ENCODE measurements at places on chromosomes 4 and X.
A peak's percentile ranks its signal among the peaks of the same experiment; 100 is the strongest.

DNA sequence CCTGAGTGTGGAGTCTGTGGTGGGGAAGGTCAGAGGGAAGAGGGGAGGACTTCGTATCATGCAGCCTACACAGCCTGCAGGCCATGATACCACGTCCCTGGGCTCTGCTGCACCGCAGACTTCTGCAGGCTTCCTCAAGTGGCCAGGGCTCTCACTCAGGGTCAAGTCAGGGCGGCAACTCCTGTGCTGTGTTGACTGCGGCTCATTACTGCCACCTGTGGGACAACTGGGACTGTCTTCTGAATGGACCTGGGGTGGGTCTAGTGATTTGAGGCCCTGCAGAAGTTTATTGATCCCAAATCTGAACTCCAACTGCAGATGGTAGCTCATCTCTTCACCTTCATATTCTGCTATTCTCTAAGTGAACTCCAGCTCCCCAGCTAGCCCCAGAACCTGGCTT is 167.1 kb downstream of the NSUN7 start:
- DNase-seq, result peak; percentile 50

DNA sequence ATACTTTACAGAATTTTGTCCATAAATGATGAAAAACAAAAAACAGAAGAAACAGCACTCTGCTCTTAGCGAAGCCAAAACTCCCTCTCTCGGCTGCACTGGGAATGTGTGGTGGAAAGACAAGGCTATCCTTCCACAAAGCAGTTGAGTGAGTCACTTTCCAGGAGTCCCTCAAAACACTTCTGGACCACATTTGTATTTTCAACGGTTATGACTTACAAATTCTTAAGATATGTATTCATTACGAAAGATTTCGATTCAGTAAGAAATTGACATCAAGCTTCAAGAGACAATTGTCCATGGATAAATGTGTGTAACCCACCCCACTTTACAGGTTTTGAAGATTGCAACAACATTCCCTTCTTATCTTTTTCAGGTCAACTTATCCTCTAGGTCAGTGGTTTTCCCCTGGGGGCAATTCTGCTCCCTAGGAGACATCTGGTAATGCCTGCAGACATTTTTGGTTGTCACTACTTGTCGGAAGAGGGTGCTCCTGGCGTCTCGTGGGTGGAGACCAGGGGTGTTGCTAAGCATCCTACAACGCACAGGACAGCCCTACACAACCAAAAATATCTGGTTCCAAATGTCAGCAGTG is 66.7 kb upstream of the MTNR1A start:
- no peak for DNase-seq

- no peak for DNase-seq
Measured at GRCh38 chr4:7815981-7816380, 123.7 kb downstream of the AFAP1 start.

DNA sequence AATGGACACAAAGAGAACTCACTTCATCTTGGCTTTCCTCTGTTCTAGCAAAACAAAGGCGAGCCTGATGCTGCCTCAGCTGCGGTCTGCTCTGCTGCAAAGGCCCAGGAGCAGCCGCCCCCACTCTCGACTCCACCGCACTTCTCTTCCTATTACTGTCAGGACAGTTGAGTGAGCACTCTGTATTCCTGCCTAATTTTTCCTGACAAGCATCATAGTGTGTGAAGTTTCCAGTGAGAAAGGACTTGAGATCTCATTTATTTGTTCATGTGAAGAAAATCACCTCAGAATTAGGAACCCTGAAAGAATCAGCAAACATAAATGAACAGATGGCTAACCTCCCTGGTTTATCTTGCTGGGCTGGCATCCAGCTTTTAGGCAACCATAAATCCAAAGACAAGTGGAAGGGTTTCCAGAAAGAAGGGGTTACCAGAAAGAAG is 15.6 kb downstream of the SCARB2 start:
- no peak for DNase-seq

DNA sequence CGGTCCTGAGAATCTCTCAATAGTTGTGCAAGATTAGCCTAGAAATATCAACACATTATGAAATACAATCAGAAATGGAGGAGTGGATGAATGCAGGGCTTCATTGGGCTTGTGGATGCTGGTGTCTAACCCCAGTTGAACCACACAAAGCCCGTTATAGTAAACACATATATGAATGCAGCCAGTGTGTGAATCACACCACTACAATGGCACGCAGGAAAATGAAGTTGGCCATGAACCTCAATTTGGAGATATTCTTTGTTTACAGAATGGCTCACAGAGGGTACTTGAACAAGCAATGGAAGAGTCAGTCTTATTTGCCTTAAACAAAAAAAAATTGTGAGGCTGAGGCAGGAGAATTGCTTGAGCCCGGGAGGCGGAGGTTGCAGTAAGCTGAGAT is 57.8 kb downstream of the SOD3 start:
- DNase-seq, result no peak

DNA sequence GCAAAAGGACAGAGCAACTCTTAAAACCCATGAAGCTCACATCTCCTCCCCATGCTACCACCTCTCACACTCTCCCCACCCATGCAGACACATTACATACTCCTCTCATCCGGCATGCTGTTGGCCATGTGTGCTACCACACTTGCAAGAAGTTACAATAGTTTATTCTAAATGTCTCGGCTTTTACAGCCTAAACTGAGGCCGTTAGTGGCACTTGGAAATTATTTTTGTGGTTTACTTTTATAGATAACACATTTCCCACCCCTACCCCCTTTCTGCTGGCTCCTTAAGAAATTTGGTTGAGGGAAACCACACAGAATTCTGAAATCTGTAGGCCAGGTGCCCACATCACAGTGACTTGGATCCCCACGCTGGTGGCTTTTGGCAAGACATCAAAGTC is 141.1 kb upstream of the HHIP start:
- no peak for DNase-seq

DNA sequence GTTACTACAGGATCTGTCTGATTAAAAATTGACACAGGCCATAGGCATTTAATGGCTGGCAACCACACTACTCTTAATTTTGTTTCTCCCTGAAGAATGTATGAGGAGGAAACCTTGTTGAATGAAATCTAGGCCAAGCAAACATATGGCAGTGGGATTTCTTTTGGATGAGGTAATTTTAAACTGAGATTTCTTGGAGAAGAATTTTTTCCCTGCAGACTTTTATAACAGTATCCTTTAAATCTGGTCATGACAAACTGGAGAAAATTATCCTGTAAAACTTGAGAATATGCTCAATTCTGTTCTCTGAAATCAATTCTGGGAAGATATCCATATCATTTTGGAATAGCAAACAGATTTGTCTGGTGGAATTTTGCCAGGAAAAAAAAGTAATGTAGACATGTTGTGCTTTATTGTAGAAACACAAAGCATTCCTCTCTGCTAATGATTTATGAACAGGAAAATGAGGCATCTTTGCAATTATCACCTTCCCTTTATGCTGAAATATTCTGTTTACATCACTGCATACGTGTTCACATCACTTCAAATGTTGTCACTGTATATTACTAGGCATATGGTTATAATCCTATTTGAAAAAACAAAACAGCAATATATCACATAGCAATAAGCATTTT is 108.3 kb upstream of the ARSJ start:
- no peak for DNase-seq

GRCh38 chr4:182928061-182928460 is 10.9 kb upstream of the DCTD start:
- DNase-seq, result no peak

- DNase-seq, result no peak
Measured at GRCh38 chr4:184949020-184949419, 69.3 kb upstream of the HELT start.
